ENCODE measurements at places on chromosomes 2 and 18.

DNA sequence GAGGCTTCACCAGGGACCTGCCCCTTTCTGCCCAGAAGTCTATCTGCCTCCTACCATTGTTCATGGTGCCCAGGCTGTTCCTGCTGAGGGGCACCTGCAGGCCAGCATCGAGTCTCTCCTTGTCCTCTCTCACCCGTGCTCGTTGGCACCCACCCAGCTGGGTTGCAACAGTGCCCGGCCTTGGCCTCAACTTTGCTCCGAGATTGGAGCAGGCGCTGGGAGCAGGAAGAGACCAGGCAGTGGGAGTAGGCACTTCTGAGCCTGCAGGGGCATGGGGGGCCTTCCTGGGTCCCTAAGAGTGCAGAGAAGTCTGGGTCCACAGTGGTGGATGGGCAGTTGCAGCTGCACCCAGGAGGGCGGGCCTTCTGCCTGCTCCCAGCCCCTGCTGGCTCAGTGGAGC is 75.6 kb downstream of the NCOA1 start:
- DNase-seq = no peak

DNA sequence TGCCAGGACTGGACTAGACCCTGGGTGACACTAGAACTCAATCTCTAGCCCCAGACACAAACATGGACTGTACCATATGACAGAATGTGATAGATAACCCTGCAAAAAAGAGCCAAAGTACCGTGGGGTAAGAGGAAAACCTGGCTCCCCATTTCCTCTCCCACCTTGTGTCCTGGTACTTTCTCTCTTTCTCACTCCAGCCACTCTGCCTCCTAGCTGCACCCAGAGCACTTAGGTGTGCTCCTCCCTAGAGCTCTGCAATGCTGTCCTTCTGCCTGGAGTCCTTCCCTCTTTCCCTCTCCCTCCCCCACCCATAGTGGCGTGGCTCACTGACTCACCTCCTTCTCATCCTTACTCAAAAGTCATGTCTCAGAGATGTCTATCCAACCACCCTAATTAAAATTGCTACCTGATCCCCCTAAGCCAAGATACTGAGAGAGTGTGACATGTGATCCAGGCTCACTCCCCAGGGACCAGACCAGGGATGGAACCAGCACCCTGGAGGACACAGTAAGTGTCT is 171.3 kb downstream of the LOXHD1 start:
- DNase-seq = peak; percentile 4

GRCh38 chr2:220318037-220318436 is 690.6 kb downstream of the SLC4A3 start:
- DNase-seq = no peak

DNA sequence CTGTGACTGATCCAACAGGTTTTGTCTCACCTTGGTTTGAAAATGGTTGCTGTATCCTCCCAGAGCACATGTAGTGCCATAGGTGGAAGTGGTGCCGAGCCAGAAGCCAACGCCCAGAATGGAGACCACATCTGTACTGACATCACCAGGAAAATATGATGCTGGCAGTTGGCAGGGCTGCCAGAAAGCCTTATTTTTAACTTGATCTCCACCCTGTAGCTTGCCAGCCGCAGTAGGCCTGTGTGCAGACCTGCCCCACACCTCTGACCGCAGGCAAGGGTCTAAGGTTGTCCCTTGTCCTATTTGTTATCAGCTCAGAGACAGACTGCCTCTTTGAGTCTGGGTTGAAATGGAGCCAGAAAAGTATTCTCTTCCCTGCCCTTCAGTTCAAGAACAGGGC is 123.5 kb upstream of the EML6 start:
- DNase-seq = no peak

DNA sequence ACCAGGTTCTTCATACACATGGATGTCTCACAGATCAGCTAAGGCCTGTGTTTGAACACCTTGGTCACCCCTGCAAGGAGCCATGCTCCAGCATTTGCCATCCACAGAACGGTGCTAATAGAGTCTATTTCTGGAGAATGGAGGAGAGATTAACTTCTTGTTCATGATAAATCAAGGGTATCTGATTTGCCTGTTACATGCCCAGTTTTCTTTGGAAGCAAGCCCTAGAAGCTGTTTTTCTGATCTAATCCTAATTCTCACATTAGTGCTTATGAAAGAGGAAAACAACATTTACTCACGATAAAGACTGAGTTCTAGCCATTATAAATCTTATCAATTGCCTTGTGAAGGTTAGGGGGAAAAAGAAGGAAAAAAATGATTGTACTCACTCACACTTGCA is 119.6 kb upstream of the DTNA start:
- no peak for DNase-seq

- DNase-seq = no peak
These were observed 604.1 kb downstream of the LRP1B start for GRCh38 chr2:141526760-141527159.

GRCh38 chr2:102005989-102006885 is 14.5 kb downstream of the IL1R2 start:
- DNase-seq = no peak

GRCh38 chr2:214310319-214310718 is 100.5 kb upstream of the VWC2L start:
- no peak for DNase-seq

DNA sequence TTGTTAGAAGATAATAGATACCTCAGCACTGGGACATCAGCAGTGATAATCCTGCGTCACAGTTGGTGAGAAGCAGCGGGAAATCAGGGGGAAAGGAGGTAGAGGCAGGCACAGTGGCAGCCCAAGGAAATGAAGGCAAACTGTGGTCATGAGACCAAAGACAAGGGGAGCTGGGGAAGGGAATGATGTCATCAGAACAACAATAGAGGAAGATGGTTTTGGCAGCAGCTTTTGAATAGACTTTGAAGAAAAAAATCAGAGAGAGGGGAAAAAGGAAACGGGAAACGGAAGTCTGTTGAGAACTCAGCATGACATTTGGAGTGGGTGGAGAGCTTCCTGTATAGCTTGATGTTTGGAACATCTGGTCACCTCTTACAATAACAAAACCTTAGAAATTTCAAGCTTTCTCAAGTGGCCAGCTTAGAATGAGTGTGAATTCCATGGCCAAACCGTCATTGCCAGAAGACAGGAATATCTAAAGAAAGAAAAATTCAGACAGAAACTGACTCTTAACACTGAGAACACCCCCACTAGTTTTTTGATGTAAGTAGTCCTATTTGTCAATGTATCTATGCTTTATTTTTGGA is 18.4 kb upstream of the YES1 start:
- DNase-seq = no peak

DNA sequence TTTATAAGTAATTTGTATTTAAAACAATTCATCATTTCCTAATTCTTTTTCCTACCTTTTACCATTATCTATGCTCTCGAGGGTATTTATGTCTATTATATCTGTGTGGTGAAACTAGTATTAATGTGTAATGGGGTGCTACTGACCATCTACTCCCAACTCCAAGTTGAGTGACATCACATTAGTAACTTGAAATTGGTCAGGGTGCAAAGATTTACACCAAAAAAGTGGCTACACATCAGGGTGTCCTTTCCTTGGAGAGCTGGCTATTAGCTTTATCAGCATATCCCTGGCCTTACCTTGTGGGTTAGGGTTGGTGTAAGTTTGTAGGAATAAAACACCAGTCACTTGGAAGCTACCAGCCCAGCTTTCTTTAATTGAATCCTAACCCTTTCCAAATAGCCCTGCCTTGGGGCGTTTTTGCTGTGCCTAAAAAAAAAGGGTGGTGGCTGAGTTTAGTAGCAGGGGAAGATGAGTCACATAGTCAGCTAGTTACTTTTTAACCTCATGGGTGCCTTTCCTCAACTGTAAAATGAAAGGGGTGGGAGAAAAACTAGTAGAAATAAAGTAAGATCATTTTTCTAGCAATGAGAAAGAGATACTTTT is 14.0 kb downstream of the ANXA4 start:
- no peak for DNase-seq

GRCh38 chr2:37896319-37896718 is 28.8 kb upstream of the RMDN2 start:
- DNase-seq = no peak

GRCh38 chr2:12935222-12935621 is 218.5 kb downstream of the TRIB2 start:
- DNase-seq = no peak

- no peak for DNase-seq
These were observed 130.9 kb upstream of the CAPN13 start for GRCh38 chr2:30938196-30938595.

GRCh38 chr18:49859021-49859359 is 45.7 kb upstream of the ACAA2 start:
- DNase-seq = no peak

- DNase-seq = no peak
These were observed 140.8 kb upstream of the ZEB2 start for GRCh38 chr2:144660518-144661316.

- DNase-seq = no peak
These were observed 115.6 kb upstream of the OTOS start for GRCh38 chr2:240255811-240256703.

DNA sequence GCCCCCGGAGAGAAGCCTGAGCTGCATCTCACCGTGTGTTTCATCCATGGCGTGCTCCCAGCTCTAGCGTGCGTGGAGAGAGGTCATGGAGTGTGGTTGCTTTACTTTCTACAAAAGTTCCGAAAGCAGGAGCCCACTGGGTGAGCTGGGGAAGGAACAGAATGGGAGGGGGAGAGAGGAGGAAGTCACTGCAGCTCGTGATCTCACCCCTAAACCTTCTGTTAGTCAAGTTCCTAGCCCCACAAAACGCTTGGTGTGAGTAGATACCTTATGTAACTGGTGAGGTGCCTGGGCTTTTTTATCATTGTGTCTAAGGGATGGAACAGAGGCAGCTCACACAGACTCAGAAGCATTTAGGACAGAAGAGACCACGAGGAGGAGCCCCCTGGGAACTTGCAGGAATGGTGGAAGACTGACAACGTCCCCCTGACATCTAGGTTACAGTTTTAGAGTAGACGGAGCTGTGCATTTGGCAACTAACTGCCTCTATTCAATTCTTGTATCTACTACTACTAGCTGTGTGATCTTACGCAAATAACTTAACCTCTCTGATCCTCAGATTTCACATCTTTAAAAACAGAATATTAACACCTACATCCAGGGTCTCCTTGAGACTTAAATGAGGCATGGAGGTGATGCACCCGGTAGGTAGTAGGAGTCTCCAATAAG is 123.3 kb downstream of the ARL4C start:
- no peak for DNase-seq

GRCh38 chr18:49858309-49859020 is 45.1 kb upstream of the ACAA2 start:
- peak; percentile 68 for DNase-seq

- peak; percentile 46 for DNase-seq
These were observed 110.0 kb downstream of the ZNF516 start for GRCh38 chr18:76384861-76385680.

- DNase-seq = peak; percentile 93
These were observed at the start of gene KCTD18 for GRCh38 chr2:200509612-200510433. KCTD18 (minus strand) TSS chr2:200510068; CDS start chr2:200507016, 3,052 bp downstream.

- DNase-seq = no peak
These were observed 135.5 kb upstream of the PKDCC start for GRCh38 chr2:41912337-41912736.

GRCh38 chr2:1951586-1951985 is 207.3 kb upstream of the PXDN start:
- no peak for DNase-seq

- DNase-seq = no peak
These were observed 22.4 kb downstream of the MOGAT1 start for GRCh38 chr2:222693837-222694236.

GRCh38 chr2:27762951-27763906 is 8.3 kb upstream of the MRPL33 start:
- DNase-seq = no peak

- DNase-seq = no peak
These were observed 523.1 kb upstream of the FSIP2 start for GRCh38 chr2:185215497-185215896.

- no peak for DNase-seq
These were observed 5.9 kb downstream of the NRXN1 start for GRCh38 chr2:51025906-51026555.

DNA sequence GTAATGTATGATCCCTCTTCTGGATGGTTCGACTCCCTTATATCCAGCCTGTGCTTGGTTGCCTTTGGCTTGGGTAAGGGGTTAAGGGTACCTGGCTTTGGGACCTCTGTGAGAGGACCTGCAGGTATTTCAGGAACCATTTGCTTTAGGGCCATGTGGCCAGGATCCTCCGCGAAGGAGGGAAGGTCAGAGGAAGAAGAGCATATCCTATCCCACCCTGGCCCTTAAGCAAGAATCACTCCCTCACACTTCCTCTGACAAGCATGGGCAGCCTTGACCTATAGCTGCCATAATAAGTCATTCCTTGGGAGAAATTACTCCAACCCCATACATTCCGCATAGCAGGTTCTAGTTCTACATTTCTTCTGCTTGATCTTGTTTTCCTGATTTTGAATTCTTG is 59.1 kb upstream of the TXNDC2 start:
- no peak for DNase-seq

DNA sequence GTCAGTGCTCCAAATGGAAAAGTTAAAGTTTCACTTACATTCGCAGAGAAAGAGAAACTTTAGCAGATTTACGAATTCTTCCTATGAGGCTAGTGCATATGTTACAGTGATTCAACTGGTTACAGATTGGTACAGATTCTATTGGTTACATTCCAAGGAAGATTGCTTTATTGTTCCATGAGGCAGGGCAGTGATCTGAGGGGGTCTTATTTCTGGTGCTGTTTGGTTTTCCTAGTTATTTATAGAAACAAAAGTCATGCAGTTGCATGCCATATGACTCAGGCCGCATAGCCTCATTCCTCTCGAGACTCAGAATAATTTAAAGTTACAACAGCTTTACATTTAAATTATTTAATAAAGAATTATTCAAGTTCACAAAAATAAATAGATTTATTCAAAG is 385.4 kb upstream of the SYT4 start:
- DNase-seq = no peak

DNA sequence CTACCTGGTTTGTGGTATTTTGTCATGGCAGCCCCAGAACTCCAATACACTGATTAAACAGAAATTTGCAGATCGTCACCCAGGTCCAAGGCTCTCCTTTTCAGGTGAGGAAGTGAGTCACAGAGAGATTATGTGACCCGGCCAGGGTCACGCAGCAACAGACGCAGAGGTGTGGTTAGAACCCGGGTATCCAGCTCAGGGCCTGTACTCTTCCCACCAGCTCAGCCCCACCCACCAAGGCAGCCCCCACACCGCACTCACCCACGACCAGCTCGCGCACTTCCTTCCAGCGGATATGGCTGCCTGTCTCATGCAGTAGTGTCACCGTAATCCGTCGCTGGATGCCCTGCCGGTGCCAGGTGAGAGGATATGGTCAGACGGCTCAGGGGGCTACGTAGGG is 48.1 kb downstream of the AQP12A start:
- no peak for DNase-seq

DNA sequence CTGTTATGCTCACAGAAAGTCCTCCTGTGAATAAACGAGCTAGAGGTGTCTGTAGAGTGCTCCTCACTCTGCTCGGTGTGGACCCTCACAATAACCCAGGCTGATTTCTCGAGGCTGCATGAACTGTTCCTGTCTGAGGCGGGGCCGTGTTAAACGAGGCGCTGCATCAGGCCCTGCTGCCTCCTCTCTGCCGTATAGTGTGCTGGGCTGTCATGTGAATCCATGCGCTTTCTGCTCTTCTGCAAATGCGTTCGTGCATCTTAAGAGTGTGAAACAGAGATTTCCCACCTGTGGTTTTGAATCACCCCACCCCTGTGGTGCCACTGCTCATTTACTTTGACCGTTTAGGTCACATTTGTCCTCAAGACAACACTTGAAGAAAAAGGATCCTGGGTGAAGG is 26.2 kb downstream of the TRAF3IP1 start:
- DNase-seq = no peak

All from left forelimb (tissue), 1 donor.